Lung microvascular endothelial cell (primary cell): ENCODE measurements at places on chromosomes 11 and 22.

- DNase-seq = no peak
These were observed 20.6 kb upstream of the RAPSN start for GRCh38 chr11:47469361-47470179.

- DNase-seq = no peak
These were observed 27.5 kb upstream of the CHST1 start for GRCh38 chr11:45692808-45693453.

- peak; percentile 48 for DNase-seq
These were observed 38.3 kb upstream of the MYH9 start for GRCh38 chr22:36425977-36426523.

GRCh38 chr11:74647404-74647803 lies 55.0 kb downstream of the POLD3 start:
- no peak for DNase-seq

DNA sequence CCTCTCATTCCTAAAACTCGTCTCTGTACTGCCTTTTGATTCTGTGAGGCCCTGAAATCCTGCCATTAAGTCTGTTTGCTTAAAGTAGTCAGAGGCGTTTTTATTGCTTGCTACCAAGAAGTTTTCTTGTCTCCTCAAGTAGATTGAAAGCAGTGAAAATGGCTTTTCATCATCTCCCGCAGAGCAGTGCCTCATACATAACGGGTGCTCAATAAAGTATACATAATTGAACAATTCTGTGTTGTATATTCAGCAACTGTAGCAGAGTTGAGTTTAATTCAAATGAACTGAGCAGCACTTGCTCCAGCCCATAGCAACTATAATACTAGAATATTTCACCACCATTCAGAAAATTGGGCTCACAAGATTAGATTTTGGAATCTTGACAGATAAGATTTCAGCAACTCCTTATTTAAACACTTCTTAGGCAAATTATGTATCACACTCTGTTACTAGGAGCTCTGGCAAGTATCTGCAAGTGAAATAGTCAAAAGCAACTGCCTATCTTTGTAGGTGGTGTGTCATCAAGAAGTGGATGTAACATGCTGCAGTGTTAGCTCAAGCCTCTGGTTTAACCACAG lies 20.0 kb downstream of the FIBIN start:
- DNase-seq = no peak

- peak; percentile 69 for DNase-seq
These were observed 15.5 kb upstream of the ST3GAL4 start for GRCh38 chr11:126339863-126340434.

DNA sequence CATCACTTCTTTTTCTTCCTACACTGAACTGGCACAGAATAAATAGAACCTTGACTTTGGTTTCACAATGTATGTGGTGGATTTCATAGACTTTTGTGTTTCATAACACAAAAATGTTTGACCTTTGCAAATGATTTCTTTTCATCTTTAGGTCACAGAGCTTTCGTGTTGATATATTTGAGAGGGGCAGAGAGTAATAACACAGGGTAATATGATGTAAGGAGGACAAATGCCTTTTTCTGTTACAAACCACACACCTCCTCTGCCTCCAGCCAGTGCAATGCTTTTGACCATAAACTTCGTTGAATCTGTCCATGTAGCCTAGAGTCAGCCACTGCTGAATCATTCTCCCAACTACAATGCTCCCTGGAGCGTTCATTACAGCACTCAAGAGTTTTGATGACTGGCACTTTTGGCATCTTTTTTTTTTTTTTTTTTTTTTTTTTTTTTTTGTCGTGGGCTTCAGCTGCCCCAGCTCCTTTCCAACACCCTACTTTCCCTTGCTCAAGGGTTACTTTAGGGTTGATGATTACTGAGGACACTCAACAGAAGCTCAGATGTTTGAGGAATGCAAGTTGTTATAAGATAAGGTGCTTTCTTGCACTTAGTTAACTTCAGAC lies 11.4 kb upstream of the CAT start:
- no peak for DNase-seq

GRCh38 chr22:47810505-47811500 lies 1048.4 kb downstream of the TBC1D22A start:
- DNase-seq = no peak

- no peak for DNase-seq
These were observed 3.0 kb downstream of the CENATAC start for GRCh38 chr11:119000906-119001305.

- no peak for DNase-seq
These were observed at the start of gene LDHAL6A for GRCh38 chr11:18455686-18456372. Gene LDHAL6A, plus strand, starts transcription at chr11:18455856. Its CDS starts 825 bp downstream, at chr11:18456681.

DNA sequence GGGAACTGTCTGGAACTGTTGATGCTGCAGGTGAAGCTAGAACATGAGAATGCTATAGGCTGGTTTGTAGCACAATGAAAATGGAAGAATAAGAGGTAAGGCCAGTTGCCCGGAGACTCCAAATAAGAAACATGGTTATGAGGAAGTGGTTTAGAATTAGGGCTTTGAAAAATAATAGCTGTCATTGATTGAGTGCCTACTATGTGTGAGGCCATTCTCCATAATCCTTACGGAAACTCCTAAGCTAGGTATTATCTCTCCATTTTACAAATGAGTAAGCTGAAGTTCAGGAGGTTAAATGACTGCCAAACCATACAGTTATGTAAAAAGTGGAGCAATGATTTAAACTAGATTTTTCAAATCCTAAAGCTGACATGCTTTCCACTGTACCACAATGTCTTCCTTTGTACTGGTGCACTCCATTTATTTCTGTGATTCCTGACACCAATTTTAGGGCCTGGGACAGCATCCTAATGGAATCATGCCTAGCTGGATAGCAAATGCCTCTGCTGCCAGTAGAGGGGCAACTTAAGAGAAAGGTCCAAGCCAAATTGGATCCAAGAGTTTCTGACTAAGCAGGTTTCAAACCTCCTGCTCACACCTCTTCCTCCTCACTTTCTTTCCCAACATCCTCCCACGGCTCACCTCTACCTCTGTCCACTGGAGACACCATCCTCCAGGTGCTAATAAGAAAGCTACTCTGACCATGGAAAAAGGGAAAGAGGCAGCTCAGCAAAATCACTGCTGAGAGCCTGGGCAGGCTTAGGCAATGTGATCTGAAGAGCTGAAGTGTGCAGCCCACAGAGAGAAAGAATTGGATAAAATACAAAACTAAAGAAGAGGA lies 46.9 kb upstream of the PICALM start:
- DNase-seq = no peak

- DNase-seq = no peak
These were observed 84.3 kb downstream of the GDPD4 start for GRCh38 chr11:77217156-77217555.

DNA sequence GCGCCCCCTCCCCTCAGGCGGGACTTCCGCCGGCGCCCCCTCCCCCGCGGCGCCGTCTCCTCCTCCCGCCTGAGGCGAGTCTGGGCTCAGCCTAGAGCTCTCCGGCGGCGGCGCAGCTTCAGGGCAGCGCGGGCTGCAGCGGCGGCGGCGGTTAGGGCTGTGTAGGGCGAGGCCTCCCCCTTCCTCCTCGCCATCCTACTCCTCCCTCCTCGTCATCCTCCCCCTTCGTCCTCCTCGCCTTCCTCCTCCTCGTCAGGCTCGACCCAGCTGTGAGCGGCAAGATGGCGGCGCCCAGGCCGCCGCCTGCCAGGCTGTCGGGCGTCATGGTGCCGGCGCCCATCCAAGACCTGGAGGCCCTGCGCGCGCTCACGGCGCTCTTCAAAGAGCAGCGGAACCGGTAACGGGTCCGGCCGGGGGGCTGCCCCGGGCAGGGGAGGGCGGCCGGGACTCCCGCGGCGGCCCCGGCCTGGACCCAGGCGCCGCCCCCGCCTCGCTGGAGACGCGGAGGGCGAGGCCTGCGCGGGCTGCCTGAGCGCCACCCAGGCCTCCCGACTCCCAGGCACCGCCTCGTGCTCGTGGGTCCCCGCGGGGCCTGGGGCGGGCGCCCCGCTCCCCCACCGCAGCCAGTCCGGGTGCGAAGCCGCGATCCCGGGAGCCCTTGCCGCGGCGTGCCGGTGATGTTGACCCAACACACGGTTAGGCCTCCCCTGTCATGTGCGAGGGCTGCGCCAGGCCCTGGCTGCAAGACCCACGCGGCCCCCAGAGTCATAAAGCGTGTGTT lies at the start of gene ATXN10:
TSS of gene ATXN10 (plus strand) at position 52 of the 781 bp plus-strand sequence. CDS start at position 282, 230 bp downstream.
- DNase-seq = peak; percentile 68

- DNase-seq = no peak
These were observed 2.0 kb downstream of the MB start for GRCh38 chr22:35615156-35615555.

DNA sequence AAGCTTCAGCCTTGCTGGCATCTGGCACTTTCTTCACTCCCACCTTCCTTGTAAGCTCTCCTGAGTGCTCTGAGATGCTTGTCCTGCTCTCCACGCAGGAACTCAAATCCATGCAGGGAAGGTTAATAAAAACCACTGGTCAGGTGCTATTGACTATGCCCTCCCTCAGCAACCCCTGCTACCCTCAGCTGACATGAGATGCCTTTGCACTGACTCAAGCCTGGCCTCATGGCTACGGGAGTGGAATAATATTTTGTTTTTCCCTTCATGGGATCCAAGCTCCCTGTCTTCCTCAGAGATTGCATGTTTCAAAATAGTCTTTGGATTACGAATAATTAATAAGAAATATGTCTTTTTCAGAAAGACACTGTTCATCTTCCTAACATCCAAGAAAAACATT lies 31.7 kb upstream of the ABCC8 start:
- DNase-seq = no peak

- peak; percentile 37 for DNase-seq
These were observed at the start of gene ANO1 for GRCh38 chr11:70078095-70078780. Gene ANO1, plus strand, starts transcription at chr11:70078317. Its CDS starts 290 bp downstream, at chr11:70078607.

- no peak for DNase-seq
These were observed 61.8 kb downstream of the FBLN1 start for GRCh38 chr22:45564349-45565030.

DNA sequence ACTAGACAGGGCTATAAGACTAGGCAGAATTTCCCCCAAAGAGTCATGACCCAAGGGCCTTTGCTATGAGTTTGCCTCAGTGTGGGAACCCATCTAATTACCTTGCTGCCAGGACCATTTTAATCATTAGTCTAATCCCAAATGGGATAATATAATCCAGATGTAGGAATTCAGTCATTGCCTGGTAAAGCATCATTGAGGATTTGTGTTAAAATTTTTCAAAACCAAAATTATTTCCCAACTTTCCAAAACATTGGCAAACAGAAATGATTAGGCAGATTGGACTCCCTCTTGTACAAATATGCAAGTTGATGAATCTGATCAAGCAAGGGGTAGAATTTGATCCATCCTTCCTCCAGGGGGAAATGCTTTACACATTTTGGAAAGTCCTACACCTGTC lies 16.2 kb upstream of the MMP13 start:
- no peak for DNase-seq

- no peak for DNase-seq
These were observed 1019.1 kb downstream of the TBC1D22A start for GRCh38 chr22:47781427-47782111.

DNA sequence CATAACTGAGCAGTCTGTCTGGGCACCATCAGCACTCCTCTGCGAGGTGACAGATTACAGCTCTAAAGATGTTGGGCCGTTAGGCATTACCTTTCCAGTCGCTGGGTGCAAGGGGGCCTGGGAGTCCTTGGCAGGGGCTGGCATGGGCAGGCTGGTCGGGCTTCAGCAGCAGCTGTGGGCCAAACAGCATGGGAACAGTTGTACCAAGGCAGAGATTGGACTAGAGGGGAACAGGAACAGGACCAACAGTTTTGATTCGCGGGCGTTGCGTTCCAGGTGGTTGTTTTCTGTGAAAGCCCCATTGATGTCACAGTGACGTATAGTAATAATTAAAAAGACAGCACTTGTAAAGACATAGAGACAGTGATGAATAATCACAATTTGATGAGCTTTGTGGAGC lies 25.8 kb upstream of the B3GAT1 start:
- DNase-seq = no peak

DNA sequence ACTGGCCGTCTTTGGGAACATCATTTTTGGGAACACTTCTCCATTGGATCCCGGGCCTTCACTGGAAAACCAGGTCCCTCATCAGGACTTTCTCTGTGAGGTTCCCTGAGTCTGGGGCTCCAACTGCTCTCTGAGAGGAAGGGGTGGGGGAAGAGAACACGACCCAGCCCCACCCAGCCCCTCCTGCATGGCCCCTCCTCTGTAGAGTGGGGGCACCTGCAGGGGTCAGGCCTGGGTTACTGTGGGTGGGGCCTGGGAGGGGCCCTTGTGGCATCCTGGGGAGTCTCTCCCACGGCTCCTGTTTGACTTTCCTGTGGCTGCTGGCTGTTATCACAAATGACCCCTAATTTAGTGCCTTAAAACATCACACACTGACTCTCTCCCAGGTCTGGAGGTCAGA lies 36.3 kb downstream of the IGLL5 start:
- no peak for DNase-seq

- DNase-seq = no peak
These were observed 57.6 kb downstream of the SLC5A1 start for GRCh38 chr22:32100711-32101110.

DNA sequence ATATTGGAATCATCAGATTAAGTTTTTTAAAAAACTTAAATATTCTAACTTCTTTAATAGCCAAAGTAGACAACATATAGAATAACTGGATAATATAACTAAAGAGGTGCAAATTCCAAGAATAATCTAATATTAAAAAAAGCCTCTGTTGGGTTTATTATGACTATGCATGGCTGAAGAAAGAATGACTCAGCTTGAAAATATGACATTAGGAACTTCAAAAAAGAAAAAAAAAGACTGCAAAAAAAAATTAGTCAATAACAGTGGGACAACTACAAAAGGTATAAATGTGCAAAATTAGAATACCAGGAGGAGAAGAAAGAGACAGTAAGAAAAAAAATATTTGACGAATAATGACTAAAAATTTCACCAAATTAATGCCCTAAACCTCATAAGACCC lies 1178.0 kb downstream of the JRKL start:
- DNase-seq = no peak

- DNase-seq = no peak
These were observed 262.6 kb downstream of the BUD13 start for GRCh38 chr11:116510166-116510565.
